ENCODE measurements at places on chromosomes 6 and 20. TPM values are rescaled to one million over a fixed set of nuclear protein-coding genes. Genes with fewer than 3 reads are reported as not detected.

DNA sequence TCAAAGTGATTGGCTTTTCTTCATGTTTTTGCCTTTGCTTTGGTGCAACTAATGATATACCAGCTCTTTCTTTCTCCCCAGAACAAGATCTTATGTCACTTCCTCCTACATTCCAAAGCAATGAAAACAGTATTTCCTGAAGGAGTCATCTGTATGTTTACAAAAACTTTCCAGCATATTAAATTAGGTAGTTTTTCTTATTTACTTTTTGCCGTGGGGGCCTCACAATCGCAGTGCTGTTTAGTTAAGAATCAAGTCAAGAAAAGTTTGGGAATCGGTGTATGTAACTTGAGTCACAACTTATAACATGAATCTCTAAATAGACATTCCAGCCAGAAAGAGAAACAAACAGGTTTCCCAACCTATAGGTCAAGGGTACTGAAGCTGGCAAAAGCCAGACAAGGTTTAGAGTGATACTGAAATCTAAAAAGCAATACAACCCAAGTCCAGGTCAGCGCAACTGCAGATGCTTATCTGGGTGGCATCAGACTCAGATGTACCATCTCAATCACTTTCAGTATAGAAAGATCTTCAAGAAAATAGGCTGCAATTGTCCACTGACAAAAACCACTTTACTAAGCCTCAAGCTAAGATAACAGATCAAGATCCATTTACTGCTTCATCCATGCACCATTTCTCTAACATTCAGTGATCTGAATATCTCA is 63.6 kb downstream of the IPCEF1 start:
- DNase-seq, result peak; percentile 77

- no peak for DNase-seq
Observed at GRCh38 chr20:35625584-35626385, 10.2 kb downstream of the SPAG4 start.

GRCh38 chr6:43339168-43339567 is 30.3 kb downstream of the ZNF318 start:
- no peak for DNase-seq

GRCh38 chr6:26019261-26019830 is 56.7 kb downstream of the TRIM38 start:
- DNase-seq, result no peak

GRCh38 chr20:62832951-62833391 is 16.1 kb downstream of the COL9A3 start:
- DNase-seq, result no peak

CNR1 gene
- 0.84 TPM for total RNA-seq

CCN6 gene
- not detected for total RNA-seq

TGM3 gene
- not detected for total RNA-seq

C6orf52 gene
- total RNA-seq, result 2.9 TPM
